ENCODE measurements at places on chromosomes 2 and 18.
A peak's percentile ranks its signal among the peaks of the same experiment; 100 is the strongest.

GRCh38 chr2:117948615-117949014 is 65.3 kb downstream of the CCDC93 start:
- no peak for DNase-seq

DNA sequence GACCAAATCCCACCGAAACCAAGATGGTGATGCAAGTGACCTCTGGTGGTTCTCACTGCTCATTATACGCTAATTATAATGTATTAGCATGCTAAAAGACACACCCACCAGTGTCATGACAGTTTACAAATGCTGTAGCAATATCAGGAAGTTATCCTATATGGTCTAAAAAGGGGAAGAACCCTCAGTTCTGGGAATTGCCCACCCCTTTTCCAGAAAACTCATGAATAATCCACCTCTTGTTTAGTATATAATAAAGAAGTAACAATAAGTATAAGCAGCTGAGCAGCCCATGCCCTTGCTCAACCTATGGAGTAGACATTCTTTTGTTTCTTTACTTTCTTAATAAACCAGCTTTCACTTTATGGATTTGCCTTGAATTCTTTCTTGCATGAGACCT is 31.0 kb upstream of the FMNL2 start:
- DNase-seq: no peak

DNA sequence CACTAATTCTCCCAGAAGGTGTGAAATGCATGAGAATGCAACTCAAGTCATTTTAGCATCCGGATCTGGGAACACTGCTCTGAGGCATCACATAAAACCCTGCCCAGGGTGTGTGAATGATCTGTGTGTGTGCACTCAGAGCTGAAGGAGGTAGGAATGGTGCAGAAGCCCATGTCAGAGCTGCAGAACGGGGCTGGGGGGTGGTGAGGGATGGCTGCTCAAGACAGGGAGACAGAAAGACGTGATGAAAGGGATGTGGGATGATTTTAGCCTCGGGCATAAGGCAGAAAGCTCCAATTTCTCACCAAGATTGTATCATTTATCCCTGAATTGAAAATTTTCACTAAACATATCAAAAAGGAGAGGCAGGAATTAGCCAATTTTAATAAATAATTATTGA is 369.1 kb downstream of the EIPR1 start:
- DNase-seq: no peak

GRCh38 chr2:112794131-112794733 is 9.9 kb upstream of the IL1A start:
- peak; percentile 76 for DNase-seq

- peak; percentile 22 for DNase-seq
These were observed 35.1 kb downstream of the PMS1 start for GRCh38 chr2:189819297-189819704.

- DNase-seq: no peak
These were observed 6.9 kb downstream of the NDUFA10 start for GRCh38 chr2:240018071-240018750.

DNA sequence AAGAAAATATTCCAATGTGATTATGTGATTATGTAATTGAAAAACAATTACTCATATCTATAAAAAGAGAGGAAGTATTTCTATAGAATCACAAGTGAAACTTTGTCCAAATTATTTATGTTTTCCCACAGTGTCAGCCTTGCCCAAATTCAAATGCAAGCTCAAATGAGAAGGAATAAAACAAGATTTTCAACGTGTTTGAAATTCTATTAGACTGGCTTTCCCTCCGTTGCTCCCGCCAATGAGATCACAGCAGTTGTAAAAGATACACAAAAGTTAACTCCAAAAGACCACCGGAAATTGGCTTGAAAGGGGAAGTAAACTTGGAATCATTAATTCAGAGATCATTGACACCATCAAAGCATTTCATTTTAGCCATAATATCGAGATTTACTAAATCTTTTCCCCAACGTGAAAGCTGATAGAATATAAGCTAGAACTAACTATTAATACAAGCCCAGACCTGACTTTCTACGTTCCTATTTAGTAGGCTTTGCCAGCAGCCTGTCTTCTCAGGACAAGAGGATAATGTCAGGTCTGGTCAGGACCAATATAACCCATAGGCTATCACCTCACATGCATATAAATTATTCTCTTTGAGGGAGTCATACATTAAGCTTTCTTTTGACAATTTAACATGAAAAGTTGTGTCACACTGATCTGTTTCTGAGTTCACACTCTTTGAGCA is 222.6 kb upstream of the CHAC2 start:
- DNase-seq: no peak

- DNase-seq: no peak
These were observed 146.9 kb downstream of the TTC32 start for GRCh38 chr2:19754907-19755306.

DNA sequence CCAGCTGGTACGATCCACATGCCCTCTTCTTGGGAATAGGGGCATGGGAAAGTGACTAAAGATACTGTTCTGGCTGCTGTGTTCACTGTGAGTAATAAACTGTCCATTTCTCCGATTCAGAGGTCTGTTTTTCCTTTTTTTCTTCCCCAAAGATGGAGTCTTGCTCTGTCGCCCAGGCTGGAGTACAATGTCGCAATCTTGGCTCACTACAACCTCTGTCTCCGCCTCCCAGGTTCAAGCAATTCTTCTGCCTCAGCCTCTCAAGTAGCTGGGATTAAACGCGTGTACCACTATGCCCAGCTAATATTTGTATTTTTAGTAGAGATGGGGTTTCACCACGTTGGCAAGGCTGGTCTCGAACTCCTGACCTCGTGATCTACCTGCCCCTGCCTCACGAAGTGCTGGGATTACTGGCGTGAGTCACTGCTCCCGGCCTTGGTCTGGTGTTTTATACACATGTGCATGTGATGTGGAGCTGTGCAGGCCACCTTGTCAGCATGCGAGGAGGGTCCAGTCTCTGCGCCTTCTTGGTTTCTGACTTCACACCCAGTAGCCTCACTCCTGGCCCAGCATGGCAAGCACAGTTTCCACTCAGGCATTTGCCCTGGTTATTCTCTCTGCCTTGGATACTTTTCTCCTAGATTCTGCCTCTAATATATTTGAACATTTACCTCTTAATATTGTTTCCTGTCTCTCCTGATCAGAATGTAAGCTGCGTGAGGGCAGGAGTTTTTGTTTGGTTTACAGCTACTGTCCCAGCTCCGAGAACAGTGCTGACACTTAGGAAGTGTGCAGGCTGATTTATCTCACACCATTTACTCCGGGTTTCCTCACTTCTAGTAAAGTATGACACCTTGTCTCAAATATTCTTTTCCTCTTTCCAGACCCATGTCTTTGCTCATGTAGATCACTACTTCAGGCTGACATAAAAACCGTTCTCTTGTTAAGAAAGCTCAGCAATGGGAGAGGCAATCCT is 19.7 kb downstream of the PTPN18 start:
- DNase-seq: no peak

DNA sequence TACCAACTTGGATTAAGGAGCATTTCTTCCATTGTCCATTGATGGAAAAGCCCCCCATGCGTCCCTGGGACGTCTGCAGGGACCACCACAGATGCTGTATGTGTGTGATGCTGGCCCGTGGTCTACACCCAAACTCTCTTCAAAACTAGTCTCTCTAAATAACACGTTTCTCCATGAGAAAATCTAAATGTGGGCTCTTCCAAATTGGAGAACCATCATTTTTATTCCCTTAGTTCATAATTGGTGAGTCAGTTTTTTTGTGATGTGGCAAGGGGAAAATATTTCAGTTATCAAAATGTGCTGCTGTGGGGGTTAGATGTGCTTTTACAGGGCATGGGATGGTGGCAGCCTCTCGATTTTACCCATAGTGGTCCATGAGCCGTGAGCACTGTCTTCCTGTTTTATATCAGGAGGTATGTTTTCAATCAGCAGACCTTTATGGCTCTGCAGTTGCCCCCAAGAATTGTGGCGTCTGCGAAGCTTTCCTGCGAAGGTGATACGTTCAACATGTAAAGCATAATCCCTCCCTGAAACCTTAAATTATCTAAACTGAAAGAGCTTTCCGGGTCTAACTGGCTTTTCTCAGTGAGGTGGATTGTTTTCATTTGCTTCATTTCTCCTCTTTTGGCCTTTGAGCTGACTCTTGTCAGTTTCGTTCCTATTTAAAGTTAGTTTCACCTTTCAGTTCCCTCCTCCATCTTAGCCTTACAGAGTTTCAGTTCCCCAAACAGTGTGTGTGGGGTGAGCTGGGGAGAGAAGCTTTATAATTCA is 78.4 kb downstream of the SETBP1 start:
- DNase-seq: no peak

GRCh38 chr2:218063486-218063885 is 5.6 kb upstream of the RUFY4 start:
- DNase-seq: no peak

- DNase-seq: no peak
These were observed 176.6 kb upstream of the CREB1 start for GRCh38 chr2:207352978-207353671.

GRCh38 chr2:10328670-10329579 is 26.2 kb downstream of the HPCAL1 start:
- DNase-seq: no peak

DNA sequence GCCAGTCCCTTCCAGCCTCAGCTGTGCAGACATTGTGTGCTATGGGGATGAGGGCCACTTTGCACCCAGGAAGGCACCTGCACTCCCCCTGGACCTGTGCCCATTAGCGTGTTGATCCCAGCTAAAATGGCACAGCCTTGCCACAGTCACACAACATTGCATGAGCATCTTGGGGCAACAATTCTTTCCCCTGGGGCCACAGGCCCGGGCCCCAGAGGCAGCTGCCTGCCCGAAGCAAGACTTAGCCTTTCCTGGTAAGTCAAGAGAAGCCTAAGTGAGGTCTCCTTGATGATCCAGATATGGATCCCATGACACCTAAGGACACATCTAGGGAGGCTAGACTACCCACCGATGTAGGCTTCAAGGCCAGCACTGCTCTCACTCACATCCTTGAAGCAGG is 202.1 kb downstream of the BCL11A start:
- no peak for DNase-seq

- no peak for DNase-seq
These were observed 833 bp downstream of the AFG3L2 start for GRCh38 chr18:12376034-12376753.

DNA sequence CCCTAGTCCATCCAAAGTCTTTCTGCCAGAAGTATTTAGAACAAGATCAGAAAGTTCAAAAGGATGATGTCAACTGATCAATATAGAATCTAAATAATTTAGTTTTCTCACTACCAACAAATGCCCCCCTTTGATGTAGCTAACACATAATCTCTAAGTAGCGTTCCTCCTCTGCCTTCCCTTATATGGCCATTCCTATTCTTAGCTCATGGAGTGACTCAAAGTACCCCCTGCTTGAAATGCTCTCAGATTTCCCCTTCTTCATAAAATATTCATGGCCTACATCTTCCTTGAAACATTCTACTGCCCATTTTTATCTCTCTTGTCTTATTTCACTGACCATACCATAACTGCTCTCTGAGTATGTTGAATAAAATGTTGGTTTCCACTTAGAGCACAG is 151.5 kb downstream of the UPP2 start:
- no peak for DNase-seq

DNA sequence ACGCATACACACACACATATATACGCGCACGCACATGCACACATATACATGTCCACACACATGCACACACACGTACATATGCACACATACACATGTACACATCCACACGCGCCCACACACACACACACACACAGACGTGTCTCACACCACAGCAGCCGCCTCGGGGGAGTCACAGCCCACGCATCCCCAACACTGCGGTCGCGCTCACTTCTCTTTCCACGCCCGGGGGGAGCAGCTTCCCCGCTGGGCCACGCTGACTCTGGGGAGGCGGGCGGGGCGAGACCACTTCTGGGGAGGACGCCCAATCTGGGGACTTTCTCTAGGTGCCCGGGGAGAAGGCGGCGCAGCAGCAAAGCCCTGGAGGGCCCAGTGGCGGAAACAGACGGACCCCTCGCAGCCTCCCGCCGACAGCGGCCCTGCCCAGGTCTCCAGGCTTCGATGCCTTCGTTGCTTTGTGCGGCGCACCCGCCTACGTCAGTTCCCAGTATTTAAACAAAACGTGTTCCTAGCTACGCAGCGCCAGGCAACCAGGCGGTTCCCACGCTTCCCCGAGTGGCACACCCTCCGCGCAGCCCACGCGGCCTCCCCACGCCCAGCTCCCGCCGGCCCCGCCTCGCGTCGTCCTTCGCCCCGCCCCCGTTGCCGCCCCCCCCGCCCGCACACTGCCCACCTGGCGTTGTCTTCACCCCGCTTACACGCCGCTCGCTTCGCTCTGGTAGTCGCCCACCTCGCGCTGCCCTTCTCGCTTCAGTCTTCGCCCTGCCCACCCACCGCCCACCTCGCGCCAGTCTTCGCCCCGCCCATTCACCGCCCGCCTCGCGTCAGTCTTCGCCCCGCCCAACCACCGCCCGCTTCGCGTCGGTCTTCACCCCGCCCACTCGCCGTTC is 810 bp upstream of the RBFA start:
- DNase-seq: no peak
